NCI-H460 (cell line): ENCODE measurements at places on chromosomes 16 and 17. TPM values are rescaled to one million over a fixed set of nuclear protein-coding genes. Genes with fewer than 3 reads are reported as not detected.

Gene ST6GALNAC1
- not detected in 2 replicates for total RNA-seq

Gene STH
- not detected in 2 replicates for total RNA-seq

Gene ZG16B
- 13.8 and 18.7 TPM in 2 replicates for total RNA-seq

Gene CSF3
- total RNA-seq, result 0.14 TPM in 1 of 2 replicates, not detected in the other

Gene SARM1
- 4.5 and 6.1 TPM in 2 replicates for total RNA-seq

Gene MFAP4
- total RNA-seq, result not detected in 2 replicates

Gene MT1A
- 19.4 and 32.8 TPM in 2 replicates for total RNA-seq

Gene CHTF18
- total RNA-seq, result 10.9 and 12.1 TPM in 2 replicates

Gene NGFR
- 0.07 TPM in 1 of 2 replicates, not detected in the other for total RNA-seq

Gene NEUROD2
- not detected in 2 replicates for total RNA-seq

Gene EME1
- total RNA-seq, result 8.4 and 14.1 TPM in 2 replicates

Gene TBC1D3
- total RNA-seq, result not detected in 2 replicates

Gene SLC4A1
- total RNA-seq, result not detected in 2 replicates

Gene ABCC6
- total RNA-seq, result 0.46 and 0.62 TPM in 2 replicates

Gene MVD
- 7.0 and 7.4 TPM in 2 replicates for total RNA-seq

Gene CFAP52
- total RNA-seq, result 0.22 TPM in 1 of 2 replicates, not detected in the other

Gene SLC47A1
- 25.6 and 29.6 TPM in 2 replicates for total RNA-seq

Gene CCNF
- 21.2 and 22.1 TPM in 2 replicates for total RNA-seq

Gene OTOA
- not detected in 2 replicates for total RNA-seq
